ENCODE measurements at places on chromosomes 2 and 18.

GRCh38 chr2:202251494-202251893 is 13.1 kb upstream of the SUMO1 start:
- ATAC-seq: no peak

GRCh38 chr2:120245520-120246332 is 6.9 kb upstream of the RALB start:
- ATAC-seq: peak; percentile 79

DNA sequence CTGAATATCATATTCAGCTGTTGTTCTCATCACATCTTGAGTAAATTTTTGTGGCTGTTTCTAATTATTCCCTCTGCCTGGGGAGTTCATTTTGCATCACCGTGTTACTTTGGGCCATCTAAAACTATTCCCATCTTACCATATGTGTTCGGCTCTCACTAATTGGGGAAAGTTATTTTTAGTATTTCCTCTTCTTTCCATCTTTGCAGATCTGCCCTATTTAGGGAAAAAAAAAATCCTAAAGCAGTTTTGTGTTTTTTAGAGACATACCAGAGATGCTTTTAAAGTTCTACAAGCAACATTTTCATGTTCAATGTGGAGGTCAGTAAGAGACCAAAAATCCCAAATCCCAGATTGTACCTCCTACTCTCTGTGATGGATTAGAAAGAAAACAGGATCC is 111.3 kb upstream of the NDUFV2 start:
- ATAC-seq: no peak

DNA sequence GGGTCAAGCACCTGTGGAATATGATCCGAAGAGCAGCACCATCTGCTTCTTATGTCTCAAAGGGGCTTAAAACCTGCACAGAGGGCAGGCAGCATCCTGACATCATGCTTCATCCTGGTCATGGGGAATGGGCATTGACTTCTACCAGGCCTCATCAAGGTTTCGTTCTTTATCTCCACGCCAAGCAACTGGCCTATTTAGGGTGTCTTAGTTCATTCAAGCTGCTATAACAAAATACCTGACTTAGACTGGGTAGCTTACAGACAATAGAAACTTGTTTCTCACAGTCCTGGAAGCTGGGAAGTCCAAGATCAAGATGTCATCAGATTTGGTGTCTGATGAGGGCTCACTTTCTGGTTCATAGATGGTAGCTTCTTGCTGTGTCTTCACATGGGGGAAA is 69.4 kb downstream of the MYO3B start:
- ATAC-seq: no peak

GRCh38 chr2:58666323-58666970 is 425.3 kb upstream of the FANCL start:
- ATAC-seq: no peak

GRCh38 chr2:74854401-74854800 is 20.5 kb downstream of the HK2 start:
- no peak for ATAC-seq

DNA sequence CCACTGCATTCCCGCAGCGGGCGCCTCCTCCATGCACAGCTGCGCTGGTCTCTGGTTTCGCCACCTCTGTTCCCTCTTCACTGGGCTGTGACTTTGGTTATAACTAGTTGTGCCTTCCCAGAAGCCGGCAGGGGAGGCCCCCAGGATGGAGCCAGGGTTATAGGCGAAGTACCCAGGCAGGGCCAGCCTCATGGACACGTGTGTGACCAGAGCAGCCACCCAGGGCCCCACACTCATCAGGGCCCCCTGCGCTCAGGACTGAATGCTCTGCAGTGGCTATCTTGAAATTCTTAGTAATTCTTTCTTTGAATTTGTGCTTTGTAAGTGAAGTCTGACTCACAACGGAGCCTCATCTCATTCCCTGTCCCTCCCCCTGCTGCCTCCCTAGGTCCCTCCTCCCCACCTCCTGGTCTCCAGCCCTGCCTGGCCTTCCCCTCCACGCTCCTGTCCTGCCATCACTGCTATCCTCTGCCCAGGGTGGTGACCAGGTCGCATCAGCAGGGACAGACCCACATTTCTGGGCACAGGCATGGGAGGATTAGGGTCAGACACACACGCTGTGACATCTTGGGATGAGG is 38.1 kb upstream of the LBH start:
- ATAC-seq: no peak

DNA sequence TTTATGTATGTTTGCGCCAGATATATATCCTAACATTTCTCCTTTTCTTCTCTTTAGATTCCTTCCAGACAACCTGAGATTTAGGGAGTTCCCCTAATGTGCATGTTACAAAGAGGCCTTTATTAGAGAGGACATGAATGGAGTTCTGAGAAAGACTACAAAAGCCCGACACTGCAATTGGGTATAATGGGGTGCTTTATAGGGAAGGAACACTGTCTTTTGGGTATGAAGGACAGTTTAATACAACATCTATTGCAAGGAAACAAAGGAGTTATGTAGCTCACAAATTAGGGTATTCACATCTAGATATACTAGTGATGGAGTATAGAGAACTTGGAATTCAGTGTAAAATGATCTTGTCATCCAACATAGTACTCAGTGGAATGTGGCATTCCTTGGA is 383.8 kb downstream of the FIGN start:
- no peak for ATAC-seq

DNA sequence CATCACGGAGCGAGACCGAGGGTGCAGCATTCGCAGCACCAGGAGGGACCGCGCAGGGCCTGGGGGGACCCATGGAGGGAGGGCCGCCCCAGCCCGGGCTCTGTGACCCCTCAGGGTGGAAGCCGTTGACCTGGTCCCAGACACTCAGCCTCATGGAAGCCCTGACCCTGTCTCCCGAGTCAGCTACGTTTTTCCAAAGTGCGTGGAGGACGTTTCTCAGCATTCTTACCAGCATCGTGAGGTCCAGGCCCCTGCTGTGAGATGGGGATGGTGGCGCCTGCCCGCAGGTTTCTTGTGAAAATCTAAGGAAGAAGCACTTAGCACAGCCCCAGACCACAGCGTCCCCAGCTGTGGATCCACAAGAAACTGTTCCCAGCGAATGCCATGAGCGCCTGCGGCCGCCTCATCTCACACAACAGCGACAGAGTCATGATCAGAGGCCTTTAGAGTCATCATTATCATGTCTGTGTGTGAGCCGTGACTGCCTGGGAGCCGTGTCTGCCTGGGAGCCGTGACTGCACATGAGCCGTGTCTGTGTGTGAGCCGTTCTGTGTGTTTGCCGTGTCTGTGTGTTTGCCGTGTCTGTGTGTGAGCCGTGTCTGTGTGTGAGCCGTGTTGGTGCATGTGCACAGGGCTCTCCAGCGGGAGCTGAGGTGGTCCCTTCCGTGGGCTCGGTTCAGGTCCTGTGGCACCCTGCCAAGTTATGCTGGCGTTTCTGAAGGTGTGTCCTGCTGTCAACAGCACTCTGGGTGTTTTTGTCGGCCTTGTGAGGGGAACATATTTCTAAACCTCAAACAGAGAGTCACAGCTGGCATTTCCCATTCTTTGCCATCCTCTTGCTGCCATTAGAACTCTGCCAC is 49.2 kb upstream of the KCNG2 start:
- ATAC-seq: no peak

GRCh38 chr18:34938090-34938489 is 103.1 kb upstream of the MAPRE2 start:
- no peak for ATAC-seq

GRCh38 chr2:236744716-236745115 is 175.1 kb downstream of the ACKR3 start:
- no peak for ATAC-seq
